Adipocyte (in vitro differentiated cells): ENCODE measurements at places on chromosomes 1 and 21.

GRCh38 chr1:47181955-47182675 lies 7.7 kb downstream of the PDZK1IP1 start:
- DNase-seq, result no peak

- DNase-seq, result no peak
These were observed 85.8 kb downstream of the RGS21 start for GRCh38 chr1:192402571-192402970.

- no peak for DNase-seq
These were observed 25.2 kb downstream of the KIFAP3 start for GRCh38 chr1:170049176-170049800.

GRCh38 chr1:1929639-1930545 lies 10.8 kb upstream of the TMEM52 start:
- DNase-seq, result no peak

GRCh38 chr1:228552596-228553176 lies 65.5 kb downstream of the RNF187 start:
- no peak for DNase-seq

DNA sequence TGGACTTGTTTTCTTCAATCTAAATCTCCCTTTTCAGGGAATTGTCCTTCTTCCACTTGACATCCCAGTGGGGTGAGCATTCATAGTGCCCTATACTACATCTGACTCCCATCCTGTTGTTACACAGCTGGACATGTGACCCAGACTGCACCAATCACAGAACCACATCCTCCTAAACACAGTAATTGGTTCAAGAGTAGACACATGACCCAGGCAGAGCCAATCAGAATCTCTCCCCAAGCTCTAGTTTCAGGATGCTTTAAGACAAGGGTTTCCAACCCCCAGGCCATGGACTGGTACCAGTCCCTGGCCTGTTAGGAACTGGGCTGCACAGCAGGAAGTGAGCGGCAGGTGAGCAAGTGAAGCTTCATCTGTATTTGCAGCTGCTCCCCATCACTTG lies 5.6 kb upstream of the DDOST start:
- DNase-seq, result no peak

DNA sequence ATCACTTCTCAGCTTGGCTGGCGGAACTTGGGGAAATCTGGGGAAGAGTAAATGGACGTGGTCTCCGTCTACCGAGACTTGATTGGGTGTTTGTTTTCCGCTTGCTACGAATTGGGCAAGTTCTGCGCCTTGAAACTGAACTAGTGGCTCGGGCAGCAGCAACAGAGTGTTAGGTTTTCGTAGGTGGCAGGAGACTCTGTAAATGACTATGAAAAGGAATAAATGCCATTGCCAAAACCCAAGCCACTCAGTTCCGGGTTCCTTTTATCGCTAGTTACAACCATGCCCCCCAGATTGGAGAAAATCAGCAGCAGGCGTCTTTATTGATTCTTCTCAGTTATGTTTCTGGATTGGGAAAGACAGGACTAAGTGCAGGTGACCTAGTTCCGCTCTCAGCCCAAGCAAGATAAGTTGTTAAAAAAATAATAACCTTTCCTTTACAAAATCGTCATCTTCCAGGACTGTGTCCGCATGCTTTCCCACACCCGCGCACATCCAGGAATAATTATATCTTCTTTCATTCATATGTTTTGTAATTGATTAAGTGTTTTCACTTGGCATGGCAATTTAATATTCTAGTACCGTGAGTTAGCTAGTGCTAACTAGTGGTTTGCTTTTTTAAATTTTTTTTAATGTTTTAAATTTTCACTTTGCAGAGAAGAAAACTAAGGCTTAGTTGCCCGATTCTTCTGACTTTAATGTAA lies 3.4 kb downstream of the LHX9 start:
- no peak for DNase-seq

DNA sequence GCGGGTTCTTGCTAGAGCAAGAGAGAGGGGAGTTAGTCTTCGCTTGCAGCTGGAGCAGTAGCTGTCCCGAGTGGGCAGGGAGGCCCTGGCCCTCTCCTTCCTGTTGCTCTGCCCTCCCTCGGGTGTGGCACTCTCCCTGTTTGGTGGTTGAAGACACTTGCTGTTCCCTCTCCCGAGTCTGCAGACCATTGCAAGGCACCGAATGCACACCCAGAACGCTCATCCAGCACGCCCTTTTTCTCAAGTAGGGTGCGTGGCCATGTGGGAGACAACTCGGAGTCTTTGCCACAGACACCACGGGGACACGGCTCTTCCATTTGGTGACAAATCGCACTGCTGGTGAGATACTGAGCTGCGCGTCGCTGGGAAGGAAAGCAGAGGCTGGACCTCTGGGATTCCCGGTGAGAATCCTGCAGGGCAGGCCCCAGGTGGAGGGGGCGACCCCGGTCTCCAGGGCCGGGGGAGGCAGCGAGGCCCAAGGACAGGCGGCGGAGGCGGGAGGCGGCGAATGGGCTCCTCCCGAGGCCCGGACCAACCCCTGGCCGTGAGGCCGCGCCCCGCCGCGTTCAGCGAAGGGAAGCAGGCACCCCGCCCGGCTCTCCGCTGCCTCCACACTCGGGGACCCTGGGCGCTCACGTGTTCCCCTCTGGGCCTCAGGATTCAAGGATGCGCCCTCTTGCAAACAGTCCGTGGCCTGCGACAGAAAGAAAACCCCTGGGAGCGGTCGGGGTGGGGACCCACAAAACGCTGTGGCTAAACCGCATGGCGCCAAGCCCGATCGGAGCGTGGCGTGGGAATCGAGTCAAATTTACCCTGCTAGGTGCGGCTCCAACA lies 10.4 kb upstream of the TMEM200B start:
- no peak for DNase-seq

- DNase-seq, result peak; percentile 68
These were observed 228.8 kb downstream of the COL11A1 start for GRCh38 chr1:102879439-102879993.

DNA sequence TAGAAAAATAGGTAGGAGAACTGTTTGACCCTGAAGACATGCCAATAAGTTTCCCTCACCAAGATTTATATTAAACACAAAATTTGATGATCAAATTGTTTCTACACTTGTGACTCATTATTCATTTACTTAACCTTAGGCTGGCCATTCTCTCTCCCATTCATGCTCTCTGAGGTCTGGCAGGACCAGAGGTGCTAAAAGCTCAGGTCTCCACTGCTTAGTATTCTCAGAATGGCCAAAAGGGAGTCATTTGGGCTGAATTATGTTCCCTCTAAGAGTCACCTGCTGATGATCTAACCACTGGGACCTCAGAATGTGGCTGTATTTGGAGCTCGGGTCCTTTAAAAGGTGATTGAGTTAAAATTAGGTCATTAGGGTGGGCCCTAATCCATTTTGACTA lies 47.1 kb upstream of the ATP1B1 start:
- no peak for DNase-seq

- no peak for DNase-seq
These were observed 173.5 kb downstream of the CDC7 start for GRCh38 chr1:91674107-91674506.

DNA sequence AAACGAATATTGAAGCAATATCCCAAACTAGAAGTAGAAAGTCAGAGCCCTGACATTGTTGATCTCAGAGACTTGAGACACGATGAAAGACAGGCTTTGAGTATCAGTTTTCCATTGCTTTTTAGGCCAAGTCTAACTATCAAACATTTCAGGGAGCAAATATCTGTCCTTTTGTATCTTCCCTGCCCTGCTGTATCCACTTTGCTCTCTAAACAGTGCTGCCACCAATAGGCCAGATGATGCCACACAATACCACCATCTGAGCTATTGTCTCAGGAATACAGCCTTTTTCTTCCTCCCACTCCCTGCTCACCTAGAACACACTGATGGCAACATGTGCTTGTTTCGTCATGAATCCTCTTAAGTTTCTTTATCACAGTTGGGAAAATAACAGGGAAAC lies 62.6 kb upstream of the SPAG17 start:
- peak; percentile 15 for DNase-seq

- DNase-seq, result no peak
These were observed 72.9 kb upstream of the CDC42BPA start for GRCh38 chr1:227391211-227391610.

- peak; percentile 62 for DNase-seq
These were observed 102.2 kb downstream of the CASZ1 start for GRCh38 chr1:10694274-10694632.

DNA sequence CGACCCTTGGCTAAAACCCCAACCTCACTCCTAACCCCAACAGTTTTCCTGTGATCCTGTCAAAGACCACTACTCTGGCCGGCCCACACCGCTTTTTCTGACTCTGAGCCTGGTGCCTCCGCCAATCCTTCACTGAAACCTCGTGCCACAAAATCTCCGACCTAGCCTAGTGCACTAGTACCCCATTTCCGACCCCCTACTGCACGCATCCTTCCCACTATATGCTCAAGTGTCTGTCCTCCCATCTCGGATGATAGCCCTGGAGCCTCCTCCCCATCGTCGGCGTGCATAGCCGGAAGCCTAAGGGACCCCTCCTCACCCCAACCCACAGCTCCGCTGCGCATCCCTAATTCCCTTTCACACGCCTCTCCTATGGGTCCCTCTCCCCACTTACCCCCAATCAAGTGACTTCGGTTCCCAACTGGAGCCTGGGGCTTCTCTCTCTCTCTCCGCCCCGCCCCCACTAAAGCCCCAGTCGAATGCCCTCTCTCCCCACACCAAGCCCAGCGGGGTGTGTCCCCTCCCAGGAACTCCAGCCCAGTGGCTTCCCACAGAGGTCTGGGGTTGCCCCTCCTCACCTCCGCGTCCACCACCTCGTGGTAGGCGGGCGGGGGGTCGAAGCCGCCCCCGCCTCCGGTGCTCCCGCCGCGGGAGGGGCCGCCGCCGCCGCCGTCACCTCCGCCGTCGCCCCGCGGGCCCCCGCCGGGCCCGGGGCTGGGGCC lies 791 bp downstream of the USP24 start:
- DNase-seq, result peak; percentile 53

- DNase-seq, result no peak
These were observed 83.0 kb upstream of the GNG12 start for GRCh38 chr1:67916140-67916886.

DNA sequence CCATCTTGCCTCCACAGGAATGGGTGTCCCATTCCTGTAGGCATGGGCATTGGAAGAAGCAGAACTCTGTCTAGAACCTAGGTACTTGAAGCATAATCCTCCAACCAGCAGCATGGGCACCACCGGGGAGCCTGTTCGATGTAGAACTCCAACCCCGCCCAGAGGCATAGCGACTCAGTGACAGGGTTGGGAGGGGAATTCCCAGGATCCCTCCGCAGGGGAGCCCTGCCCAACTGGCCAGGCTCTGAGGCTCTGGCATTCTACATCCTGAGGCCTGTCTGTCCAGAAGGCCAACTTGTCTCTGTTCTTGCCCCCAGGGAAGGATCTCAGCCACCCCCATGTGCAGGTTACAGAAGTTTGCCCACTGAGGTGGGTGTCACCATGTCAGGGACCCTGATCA lies 38.2 kb downstream of the CACNA1S start:
- DNase-seq, result no peak

DNA sequence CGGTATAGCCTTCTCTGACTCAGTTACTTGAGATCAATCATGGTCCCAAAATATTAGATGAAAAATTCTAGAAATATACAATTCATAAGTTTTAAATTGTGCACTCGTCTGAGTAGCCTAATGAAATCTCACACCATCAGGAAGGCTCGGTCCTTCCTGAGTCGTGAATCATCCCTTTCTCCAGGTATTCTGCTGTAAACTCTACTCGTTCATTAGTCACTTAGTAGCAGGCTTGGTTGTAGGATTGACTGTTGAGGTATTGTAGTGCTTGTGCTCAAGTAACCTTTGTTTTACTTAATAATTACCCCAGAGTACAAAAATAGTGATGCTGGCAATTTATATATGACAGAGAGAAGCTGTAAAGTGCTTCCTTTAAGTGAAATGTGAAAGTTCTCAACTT lies 238.7 kb downstream of the OLFM3 start:
- DNase-seq, result no peak

- peak; percentile 92 for DNase-seq
These were observed 6.3 kb upstream of the TNNT2 start for GRCh38 chr1:201383647-201384405.

DNA sequence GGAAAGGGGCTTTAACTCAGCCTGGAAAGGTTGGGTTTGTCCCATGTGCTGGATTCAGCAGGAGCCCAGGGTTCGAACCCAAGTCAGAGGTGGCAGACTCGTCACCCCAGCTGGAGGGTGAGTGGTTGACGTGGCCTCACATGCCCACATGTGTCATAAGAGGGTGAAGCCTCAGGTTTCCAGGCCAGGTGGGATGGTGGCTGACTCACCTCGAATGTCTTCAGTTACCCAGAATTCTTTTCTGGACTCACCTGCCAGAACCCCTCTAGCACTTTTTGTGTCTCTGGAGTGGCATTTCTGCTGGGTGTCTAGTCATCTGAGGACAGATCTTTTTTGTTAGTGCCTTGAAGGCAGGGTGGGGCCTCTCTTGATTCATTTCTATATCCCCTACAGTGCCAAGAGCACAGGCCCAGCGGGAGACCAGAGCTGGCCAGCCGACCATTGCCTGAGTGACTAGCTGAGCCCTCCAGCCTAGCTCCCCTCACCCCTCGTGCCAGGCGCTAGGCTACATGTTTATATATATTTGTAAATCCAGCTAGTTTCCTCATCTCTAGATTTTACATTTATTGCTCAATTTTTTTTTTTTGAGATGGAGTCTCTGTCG lies 28.1 kb downstream of the IL6R start:
- no peak for DNase-seq

DNA sequence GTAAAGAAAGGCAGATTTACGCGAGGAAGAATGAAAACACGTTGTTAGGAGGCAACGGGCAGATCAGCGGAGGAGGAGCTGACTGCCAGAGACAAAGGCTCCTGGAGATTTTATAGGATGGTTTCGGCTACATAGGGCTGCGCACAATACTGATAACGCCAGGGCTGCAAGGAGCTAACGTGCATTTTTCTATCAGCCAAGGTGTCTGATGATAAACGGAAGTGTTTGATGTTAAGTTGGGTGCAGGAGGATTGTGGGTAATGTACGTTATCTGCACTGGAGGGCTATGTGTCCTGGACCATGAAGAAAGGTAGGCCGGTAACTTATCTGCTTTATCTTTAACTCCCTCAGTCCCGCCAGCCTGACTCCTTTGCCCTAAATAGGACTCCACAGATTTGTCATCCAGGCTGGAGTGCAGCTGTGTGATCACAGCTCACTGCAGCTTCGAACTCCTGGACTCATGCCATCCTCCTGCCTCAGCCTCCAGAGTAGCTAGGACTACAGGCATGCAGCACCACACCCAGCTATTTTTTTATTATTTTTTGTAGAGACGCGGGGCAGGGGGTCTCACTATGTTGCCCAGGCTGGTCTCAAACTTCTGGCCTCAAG lies 29.6 kb downstream of the SETD4 start:
- no peak for DNase-seq

GRCh38 chr1:109705411-109705810 lies 6.6 kb upstream of the GSTM5 start:
- no peak for DNase-seq

- no peak for DNase-seq
These were observed 107.5 kb upstream of the CLDN14 start for GRCh38 chr21:36587388-36587787.

GRCh38 chr1:94514095-94514727 lies 27.3 kb downstream of the F3 start:
- peak; percentile 64 for DNase-seq

GRCh38 chr1:243927381-243927780 lies 77.3 kb upstream of the AKT3 start:
- DNase-seq, result no peak

- no peak for DNase-seq
These were observed 9.5 kb upstream of the SLFNL1 start for GRCh38 chr1:41030872-41031616.
